ENCODE measurements at places on chromosomes 7 and 10.

GRCh38 chr10:131448883-131449282 is 137.4 kb upstream of the TCERG1L start:
- no peak for DNase-seq

DNA sequence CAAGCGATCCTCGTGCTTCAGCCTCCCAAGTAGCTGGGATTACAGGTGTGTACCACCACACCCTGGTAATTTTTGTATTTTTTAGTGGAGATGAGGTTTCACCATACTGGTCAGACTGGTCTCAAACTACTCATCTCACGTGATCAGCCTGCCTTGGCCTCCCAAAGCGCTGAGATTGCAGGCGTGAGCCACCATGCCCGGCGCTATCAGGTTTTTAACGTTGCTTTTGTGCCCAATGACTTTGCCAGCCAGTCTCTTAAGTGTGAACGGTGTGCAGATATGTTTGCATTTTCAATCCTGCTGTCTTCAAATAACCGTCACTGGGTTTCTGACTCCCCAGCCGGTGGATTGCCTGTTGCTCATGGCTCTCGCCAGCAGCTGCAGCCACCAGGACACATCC is 201.8 kb upstream of the PPP2R2D start:
- DNase-seq, result no peak

DNA sequence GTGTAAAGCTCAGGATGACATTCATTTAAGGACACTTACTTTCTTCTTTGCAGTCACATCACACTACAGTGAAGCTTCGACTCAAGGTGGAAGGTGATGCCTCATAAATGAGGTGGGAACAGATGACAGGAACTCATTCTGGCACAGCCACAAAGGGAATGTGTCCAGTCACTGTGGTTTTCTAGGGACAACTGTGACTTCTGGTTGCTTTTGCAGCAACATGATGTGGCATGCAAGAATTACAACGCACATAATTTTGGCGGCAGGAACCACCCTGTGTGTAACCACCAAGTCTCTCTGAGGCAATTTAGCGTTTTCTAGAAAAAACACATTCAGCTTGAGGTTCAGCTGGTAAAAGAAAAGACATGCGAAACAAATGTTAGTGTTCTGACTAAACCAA is 32.0 kb upstream of the FERD3L start:
- no peak for DNase-seq

GRCh38 chr10:81959016-81959415 is 84.0 kb downstream of the NRG3 start:
- no peak for DNase-seq

DNA sequence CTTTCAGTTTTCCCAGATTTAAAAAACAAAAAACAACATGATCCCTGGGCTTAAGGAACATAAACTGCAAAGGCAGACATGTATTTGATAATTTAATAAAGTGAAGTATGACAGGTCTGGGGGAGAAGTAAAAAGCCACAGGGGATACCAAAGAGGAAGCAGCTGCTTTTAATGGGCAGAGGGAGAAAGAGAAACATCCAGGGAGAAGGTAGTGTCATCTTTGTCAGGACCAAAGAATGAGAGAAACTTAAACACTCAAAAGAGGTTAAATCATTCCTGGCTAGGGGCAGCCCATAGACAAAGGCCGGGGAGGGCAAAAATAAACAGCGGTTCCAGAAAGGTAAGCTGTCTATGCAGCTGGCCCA is 94.5 kb downstream of the GRB10 start:
- no peak for DNase-seq

Measured in stimulated activated naive CD4-positive, alpha-beta T cell treated with Interleukin-2 at 50 U/mL for 16 hours (primary cell).